NCI-H345 (cell line): ENCODE measurements at places on chromosomes 4 and X.

GRCh38 chr4:150079081-150079581 lies 886 bp downstream of the DCLK2 start:
- peak; percentile 68 for DNase-seq

- no peak for DNase-seq
These were observed 109.9 kb upstream of the SORBS2 start for GRCh38 chr4:185921583-185922555.

DNA sequence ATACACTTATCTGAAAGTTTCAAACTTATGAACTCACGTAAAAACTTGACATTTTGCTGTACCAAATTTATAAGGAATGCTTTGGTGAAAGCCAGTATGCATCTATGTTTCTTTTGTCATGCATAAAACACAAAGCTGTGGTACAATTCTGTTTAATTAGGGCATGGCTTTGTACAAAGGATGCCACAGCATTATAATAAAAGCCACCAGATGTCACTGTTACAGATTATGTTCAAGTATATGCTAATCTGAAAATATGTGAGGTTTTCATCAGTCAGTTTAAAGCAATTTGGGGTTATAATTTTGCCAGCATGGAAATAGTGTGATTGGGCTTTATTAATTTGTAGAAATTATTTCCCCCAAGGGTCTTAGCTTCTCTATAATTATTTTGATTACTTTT lies 69.0 kb downstream of the ATOH1 start:
- DNase-seq: peak; percentile 7

DNA sequence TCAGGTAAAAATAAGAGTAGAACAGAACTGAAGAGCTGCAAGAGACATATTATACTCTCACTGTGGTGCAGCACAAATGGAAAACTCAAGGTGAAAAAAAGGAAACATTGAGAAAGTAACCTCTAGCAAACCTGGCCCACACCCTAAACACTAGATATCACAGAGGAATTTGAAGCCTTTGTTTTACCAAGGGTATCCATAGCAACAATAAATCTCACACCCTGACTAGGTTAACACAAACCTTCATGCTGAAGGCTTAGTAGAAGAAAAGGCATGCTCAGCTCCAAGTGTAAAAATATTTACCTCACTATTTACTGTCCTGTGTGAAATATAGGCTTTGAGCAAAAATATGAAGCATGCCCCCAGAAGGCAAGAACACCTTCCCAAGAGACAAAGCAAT lies 61.9 kb upstream of the TAB3 start:
- no peak for DNase-seq

DNA sequence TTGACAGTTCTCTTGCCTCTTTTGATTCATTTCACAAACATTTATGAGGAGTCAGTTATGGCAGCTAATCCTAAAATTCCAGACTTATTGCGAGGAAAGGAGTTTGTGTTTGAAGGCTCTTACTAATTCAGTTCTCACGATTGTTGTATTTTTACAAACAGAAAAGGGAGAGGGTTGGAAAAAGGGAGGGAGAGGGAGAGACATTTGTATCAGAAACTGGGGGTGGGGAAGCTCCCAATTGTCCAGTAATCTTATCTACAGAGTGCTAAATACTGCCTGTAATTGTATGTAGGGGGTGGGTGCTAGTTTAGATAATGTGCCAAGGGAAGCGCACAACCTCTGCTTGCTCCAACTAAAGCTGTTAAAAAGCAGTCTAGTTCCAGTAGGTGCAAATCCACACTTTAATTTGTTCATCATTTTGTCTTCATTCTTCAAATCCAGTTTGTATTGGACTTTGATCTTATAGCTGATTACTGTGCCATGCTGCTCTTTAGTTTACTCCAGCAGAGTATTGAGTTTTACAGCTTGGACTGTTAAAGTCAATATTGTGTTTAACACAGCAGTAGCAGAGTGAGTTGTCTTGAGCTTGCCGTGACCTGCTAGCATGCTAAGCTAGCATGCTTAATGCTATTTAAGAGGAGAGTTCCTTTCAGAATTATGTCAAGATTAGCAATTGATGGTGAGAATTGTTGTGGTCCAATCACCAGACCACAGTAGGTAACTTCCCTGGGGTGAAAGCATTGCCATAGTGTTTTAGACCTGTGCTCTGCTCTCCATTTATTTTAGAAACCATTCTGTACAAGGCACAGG lies 13.9 kb downstream of the FNIP2 start:
- no peak for DNase-seq
